ENCODE measurements at places on chromosomes 3 and 15. TPM values are rescaled to one million over a fixed set of nuclear protein-coding genes. Genes with fewer than 3 reads are reported as not detected.

The TEX55 gene
- total RNA-seq: not detected

The CLDN18 gene
- not detected for total RNA-seq

The RBP2 gene
- not detected for total RNA-seq

The COLQ gene
- total RNA-seq: 6.1 TPM

The KIF7 gene
- total RNA-seq: 11.2 TPM

The SLC2A2 gene
- total RNA-seq: not detected

The CFAP161 gene
- total RNA-seq: 0.57 TPM

The PAQR5 gene
- 6.5 TPM for total RNA-seq

The CFAP20DC gene
- total RNA-seq: 0.18 TPM

The C3orf22 gene
- total RNA-seq: not detected

The ARL14 gene
- total RNA-seq: 2.9 TPM

The STARD5 gene
- 17.5 TPM for total RNA-seq

Measured in ureter (tissue), 1 donor.